ENCODE measurements at places on chromosomes 4 and X.

DNA sequence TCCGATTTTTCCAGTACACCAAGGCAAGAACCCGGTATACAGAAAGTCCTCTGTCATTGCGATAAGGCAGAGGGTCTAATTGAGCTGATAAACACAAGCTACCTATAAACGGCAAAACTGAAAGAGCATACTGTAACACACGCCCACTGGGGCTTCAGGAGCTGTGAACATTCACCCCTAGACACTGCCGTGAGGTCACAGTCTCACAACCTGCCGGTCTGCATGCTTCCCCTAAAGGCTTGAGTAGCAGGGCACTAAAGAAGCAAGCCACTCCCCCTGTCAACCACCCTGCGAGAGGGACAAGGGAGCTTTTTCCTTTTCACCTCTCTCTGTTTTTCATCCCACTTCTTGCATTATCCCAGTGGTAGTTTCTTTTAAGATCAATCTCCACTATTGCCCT, 22.4 kb upstream of the F9 start:
- no peak overlapping the region for H3K4me3 ChIP-seq
- no peak overlapping the region for H3K27ac ChIP-seq
- H3K36me3 ChIP-seq, result no peaks in the 10 kb centered on the region
- no peak for DNase-seq
- peaks cover 3% of the 10 kb centered on the region for H3K4me1 ChIP-seq

DNA sequence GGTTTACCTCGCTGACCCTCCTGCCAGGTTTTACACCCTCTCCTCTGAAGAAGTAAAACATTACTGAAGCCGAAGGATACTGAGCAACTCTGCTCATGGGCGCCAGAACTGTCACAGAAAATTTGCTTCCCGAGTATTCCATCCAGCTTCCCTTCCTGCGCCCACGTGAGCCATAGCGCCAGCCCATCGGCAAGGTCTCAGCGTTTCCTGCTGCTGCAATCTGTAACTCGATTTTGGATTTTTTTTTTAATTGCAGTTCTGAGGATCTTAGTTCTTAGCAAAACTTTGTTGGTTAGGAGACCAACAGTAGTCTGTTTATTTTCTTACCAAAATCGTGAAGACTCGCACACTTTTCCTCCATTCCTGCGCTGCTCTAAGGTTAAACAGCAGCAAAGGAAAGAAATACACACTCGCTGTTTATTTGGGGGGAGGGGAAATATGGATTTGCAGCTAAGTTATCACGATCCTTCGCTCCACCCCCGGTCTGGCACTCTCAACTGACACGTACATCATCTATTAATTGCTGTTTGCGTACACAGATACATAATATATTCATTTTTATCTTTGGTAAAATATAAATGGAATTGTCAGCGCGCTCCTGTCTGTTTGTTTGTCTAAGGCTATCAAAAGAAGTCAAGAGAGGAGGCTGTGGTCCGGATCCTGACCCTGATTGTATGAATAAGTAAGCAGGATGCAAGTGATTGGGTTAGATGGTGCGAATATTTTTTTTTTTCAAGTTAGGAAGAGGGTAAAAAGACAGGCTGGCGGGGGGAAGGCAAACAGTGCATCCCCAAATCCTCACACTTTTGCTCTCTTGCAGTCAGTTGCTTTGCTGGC, at the start of gene TLL1:
Gene TLL1 (plus strand): TSS at position 777 of the 837 bp plus-strand sequence. CDS start 668 bp downstream, outside the sequence.
- peaks cover 24% of the 10 kb centered on the region for H3K4me1 ChIP-seq
- peak within 1 kb of the TSS; percentile 88 for H3K4me3 ChIP-seq
- no peak for DNase-seq
- H3K27ac ChIP-seq, result no peak within 1 kb of the TSS
- peaks cover 87% of the 10 kb centered on the region for H3K27me3 ChIP-seq

GRCh38 chrX:3771766-3772165, 58.3 kb upstream of the PRKX start:
- peaks cover 4% of the 10 kb centered on the region for H3K27me3 ChIP-seq
- no peak for DNase-seq
- no peaks in the 10 kb centered on the region for H3K4me1 ChIP-seq
- no peak overlapping the region for H3K27ac ChIP-seq
- H3K36me3 ChIP-seq, result no peaks in the 10 kb centered on the region

GRCh38 chr4:26466578-26467270, 23.6 kb downstream of the CCKAR start:
- no peaks in the 10 kb centered on the region for H3K4me1 ChIP-seq
- no peak overlapping the region for H3K4me3 ChIP-seq
- H3K27ac ChIP-seq, result no peak overlapping the region
- DNase-seq, result no peak
- no peaks in the 10 kb centered on the region for H3K27me3 ChIP-seq
- no peaks in the 10 kb centered on the region for H3K36me3 ChIP-seq

DNA sequence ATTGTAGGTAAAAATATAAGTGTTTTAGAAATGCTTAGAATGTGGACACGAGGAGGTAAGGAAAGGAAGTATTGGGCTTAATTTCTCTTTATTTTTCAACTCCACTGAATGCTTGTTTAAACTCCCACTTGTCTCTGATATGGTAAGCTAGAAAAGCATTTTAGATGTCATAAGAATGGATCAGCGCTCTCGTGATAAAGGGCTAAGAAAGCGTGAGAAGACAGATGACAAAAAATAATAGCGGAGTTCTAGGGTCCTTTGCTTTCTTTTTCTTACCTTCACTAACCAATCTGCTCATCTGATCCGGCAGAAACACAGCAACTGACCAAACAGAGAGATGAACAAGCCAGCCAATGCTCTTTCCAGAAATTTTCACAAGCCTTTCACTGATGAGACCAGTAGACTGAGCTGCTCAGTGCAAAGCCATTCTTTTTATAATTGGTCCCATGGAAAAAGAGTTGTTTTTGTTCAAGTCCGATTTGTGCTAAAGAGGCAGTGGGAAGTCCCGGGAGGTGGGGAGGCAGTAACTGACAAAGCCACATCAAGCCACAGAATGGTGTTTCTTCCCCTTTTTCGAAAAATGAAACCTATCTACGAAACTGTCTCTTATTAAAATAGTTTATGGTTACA, at the start of gene TASL:
Gene TASL (minus strand): TSS at position 405 of the 630 bp plus-strand sequence. CDS start 17,411 bp downstream, outside the sequence.
- DNase-seq, result no peak
- no peak within 1 kb of the TSS for H3K4me3 ChIP-seq
- no peaks in the 10 kb centered on the region for H3K4me1 ChIP-seq

DNA sequence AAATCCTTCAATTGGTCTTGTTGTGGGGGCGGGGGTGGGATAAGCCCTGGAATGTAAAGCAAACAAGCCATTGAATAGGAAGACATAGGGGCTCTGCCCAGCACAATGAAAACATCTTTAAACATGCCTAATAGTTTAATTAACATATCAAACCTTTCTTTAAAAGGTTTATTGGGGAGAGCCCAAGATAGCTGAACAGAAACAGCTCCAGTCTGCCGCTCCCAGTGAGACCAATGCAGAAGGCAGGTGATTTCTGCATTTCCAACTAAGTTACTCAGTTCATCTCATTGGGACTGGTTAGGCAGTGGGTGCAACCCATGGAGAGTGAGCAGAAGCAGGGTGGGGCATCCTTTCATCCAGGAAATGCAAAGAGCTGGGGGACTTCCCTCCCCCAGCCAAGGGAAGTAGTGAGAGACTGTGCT, 327.2 kb upstream of the CNKSR2 start:
- no peak overlapping the region for H3K4me3 ChIP-seq
- H3K36me3 ChIP-seq, result no peaks in the 10 kb centered on the region

DNA sequence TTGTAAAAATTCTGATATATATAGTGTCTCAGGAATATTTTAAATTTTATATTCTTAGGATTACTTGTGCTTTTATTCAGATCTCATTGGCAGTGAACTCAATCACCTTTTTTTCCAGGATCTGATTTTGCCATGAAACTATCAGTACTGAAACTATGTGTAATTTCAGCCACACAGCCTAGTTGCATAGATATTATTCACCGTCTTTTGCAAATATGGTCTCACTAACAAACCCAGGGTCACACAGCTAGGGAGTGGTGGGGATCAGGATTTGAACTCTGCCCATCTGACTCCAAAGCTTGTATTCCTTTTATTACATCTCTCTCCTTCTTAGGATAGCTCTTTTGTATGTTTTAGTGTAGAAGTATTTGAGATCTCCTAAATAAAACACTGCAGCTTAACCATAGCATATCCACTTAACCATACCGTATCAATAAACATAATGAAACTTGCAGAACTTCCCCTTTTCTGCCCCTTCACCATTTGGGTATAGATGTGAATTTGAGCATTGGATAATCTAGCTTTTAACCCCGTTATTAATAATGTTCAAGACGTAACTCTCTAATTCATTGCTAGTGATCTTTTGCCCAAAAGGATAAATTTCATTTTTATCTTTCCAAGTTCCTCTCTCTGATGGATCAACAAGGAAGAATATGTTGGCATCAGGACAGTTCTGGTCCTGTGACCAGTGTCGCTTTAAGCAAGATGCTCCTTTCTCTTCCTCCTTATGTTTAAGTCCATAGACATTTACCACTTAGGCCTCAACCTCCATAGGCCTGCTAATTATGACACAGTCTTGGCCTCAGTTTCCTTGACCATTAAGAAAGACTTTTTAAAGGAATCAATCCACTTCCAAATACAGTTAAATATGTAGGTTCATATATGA, 74.6 kb downstream of the RAPGEF2 start:
- no peak overlapping the region for H3K4me3 ChIP-seq
- H3K27me3 ChIP-seq, result no peaks in the 10 kb centered on the region
- H3K36me3 ChIP-seq, result no peaks in the 10 kb centered on the region
- no peak overlapping the region for H3K27ac ChIP-seq
- peaks cover 45% of the 10 kb centered on the region for H3K4me1 ChIP-seq

Measured in neural crest cell (in vitro differentiated cells).